Gastrocnemius medialis (tissue), 4 donors: ENCODE measurements at places on chromosomes 11 and 22. TPM values are rescaled to one million over a fixed set of nuclear protein-coding genes. Genes with fewer than 3 reads are reported as not detected.
A peak's percentile ranks its signal among the peaks of the same experiment; 100 is the strongest.

ABCG4 gene
- not detected for total RNA-seq

PHOX2A gene
- not detected for total RNA-seq

- H3K27me3 ChIP-seq, result no peaks in the 10 kb centered on the region
- H3K4me3 ChIP-seq, result no peak overlapping the region
- peaks cover 44% of the 10 kb centered on the region for H3K4me1 ChIP-seq
- H3K27ac ChIP-seq, result peak overlapping the region; percentile 26
Observed at GRCh38 chr22:24566899-24567511, 11.2 kb downstream of the SNRPD3 start.

- no peaks in the 10 kb centered on the region for H3K36me3 ChIP-seq
- no peaks in the 10 kb centered on the region for H3K4me1 ChIP-seq
- peak overlapping the region; percentile 31 for H3K27ac ChIP-seq
Observed at GRCh38 chr11:95653099-95653498, 136.5 kb downstream of the FAM76B start.

DNA sequence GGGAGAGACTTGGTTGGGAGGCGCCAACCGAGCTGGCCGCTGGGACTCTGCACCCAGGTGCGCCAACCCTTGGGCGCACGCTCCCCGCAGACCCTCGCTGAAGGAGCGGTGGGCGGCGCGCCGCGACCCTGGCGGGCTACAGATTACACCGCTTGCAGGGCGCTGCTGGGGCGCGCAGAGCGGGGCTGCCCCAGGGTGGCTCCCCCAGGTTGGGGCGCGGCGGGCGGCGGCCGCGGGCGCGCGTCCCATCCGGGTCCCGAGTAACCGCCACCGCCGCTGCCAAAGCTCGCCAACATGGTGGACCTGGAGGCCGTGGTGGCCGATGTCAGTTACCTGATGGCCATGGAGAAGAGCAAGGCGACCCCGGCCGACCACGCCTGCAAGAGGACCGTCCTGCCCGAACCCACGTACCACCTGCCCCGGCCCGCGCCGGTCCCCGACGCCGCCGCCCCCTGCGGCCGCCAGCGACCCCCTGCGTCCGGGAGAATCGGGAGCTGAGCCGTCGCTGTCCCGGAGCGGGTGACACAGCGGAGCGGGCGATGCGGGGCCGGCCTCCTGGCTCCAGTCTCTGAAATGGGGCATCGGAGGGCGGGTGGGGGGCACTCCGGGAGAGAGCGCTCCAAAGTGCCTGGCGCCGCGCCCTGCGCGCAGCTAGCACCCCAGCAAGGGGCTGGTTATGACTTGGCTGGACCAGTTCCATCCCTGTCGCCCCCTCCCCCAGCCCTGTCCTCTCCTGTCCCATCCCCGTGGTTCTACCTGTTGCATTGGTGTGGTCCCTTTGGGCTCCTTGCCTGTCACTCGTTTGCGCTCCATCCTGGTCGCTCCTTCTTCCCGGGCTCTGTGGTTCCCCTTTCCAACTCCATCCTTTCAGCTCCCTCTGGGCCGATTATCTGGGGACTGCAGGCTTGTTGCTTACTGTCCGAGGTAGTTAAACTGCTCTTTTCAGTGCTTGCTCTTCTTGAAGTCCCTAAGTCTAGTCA lies 143.3 kb upstream of the GRK3 start:
- H3K36me3 ChIP-seq, result no peaks in the 10 kb centered on the region
- peaks cover 9% of the 10 kb centered on the region for H3K4me1 ChIP-seq
- peak overlapping the region; percentile 40 for H3K4me3 ChIP-seq
- DNase-seq, result no peak
- peaks cover 56% of the 10 kb centered on the region for H3K27me3 ChIP-seq
- H3K27ac ChIP-seq, result no peak overlapping the region
